Stimulated activated CD4-positive, alpha-beta T cell treated with anti-CD3 and anti-CD28 coated beads, Interleukin-1b, Interleukin-23, amount 100 ng/mL, for 1 hour (primary cell): ENCODE measurements at places on chromosomes 5 and 9.

DNA sequence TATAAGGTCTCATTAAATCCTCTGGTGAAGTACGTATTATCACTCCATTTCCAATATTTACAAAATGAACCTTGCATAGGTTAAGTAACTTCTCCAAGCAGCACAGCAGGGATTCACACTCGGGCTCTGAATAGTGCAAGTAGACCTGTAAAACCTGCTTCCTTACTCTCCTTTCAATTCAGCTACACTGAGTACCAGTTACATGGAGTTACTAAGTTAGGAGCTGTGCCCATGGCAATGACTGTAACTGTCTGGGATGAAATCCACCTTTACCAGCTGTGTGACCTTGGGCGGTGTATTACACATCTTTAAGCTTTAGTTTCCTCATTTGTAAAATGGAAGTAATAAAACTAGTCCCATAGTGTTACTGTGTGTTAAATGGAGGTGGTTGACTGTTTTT lies 15.9 kb upstream of the MOB3B start:
- no peak for DNase-seq

DNA sequence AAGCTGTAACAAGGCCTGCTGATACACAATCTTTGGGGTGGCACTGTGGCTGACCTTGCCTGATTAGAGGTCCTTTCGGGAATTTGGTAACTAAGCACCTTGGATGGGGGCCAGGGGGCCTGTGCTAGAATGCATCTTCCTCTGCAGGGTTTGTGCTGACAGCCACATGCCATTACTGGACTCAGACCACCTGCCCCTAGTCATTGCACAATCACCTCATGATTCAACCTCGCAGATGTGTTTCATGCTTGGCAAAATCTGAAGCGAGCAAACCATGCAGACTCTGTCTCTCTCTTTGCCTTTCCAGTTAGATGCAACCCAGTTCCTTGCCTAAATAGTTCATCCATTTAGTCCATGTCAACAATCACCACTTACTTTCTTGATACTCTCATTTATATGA lies 96.5 kb upstream of the ERCC6L2 start:
- no peak for DNase-seq

GRCh38 chr5:76277736-76278135 lies 125.3 kb upstream of the IQGAP2 start:
- DNase-seq, result no peak

- DNase-seq, result no peak
Measured at GRCh38 chr5:137916923-137917322, 27.7 kb downstream of the PKD2L2 start.

DNA sequence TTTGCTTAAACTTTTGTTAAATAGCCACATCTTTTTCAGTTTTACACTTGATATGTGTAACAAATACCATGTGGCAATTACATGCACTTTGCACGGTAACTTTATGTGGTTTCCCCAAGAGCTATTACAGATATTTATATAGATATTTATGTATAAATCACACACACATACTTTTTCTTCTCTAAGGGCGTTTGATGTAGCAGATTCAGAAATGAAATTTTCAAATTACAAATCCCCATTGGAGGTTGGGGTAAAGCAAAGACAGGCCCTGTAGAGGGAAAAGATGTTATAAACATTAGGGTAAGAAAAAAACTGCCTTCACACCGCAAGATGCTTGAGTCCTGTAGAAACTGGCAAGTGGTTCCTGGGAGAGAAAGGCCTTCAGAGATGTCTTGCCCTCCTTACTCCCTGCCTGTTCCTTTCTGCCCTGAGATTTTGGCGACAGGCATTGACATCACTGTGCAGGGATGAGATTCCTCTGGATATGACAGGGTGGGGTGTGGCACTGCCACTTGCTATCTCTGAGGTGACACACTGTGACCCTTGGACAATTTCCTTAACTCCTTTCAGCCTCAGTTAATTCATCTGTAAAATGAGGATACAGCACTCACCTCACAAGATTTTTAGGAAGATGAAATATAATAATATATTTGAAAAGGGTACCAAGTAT lies 177.9 kb upstream of the TUT7 start:
- DNase-seq, result no peak

DNA sequence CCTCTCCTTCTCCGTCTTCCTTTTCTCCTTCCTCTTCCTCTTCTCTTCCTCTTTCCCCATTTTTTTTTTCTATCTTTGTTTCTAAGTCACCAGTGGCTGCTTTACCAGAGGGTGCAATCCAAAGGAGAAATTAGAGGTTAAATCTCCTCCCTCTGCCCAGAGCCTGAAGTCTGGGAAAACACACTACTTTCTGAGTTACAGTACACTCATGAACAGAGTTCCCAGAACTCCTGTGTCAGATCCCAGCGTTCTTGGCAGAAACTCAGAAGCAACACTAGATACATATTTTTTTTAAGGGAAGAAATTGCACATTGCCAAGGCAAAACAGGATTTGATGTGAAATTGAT lies 189.0 kb downstream of the SNCAIP start:
- DNase-seq, result no peak

DNA sequence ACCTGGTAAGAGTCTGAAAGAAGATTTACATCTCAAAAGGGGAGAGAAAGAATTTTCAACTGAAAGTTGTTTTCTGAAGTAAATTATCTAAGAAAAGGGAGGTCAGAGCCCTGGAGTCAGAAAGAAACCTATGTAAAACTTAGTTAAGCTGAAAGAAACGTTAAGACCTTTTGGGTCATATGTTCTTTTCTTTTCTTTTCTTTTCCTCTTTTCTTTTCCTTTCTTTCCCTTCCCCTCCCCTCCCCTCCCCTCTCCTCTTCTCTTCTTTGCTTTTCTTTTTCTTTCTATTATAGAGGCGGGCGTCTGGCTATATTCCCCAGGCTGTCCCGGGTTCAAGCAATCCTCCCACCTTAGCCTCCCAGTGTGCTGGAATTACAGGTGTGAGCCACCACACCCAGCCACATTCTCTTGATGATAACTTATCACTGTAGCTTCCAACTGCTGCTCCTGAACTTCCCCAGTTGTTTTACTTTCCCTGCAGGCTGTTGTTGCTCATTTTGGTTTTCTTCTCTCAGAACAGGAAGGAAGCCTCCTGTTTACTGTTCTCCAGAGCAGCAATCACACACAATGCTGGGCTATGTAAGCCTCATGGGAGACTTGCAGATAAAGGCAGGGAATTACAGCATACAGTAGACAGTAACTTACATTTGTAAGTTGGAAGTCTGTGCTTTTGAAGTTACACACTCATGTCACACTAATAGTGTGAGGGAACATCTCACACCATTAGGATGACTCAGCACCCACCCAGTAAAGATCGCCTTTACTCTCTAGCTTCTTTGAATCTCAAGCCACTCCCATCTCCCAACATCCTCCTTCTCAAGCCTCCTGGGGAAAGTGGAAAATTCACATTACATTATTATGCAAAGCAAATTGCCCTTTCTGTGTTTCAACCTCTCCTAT lies 2216.6 kb upstream of the WWC1 start:
- DNase-seq, result no peak

DNA sequence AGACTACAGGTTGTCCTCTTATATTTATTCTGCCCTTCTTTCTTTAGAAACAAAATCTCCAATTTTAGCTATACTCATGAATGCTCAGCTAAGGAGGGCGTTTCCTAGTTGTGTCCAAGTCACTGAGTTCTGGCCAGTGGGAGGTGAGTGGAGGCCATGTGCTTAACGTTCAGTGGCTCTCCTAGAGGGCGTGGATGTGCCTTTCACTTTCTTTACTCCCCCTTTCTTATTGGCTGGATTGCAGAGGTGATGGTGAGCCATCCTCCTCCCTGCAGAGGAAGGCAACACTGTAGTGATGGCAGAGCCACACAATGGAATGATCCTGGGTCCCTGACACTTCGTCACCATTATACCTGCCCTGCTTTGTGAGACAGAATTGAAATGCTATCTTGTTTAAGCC lies 54.6 kb downstream of the ALG2 start:
- DNase-seq, result no peak

GRCh38 chr5:178931846-178932760 lies 8.9 kb upstream of the ZNF454 start:
- DNase-seq, result no peak

- DNase-seq, result no peak
Measured at GRCh38 chr9:96164268-96164683, 137.7 kb downstream of the HSD17B3 start.

DNA sequence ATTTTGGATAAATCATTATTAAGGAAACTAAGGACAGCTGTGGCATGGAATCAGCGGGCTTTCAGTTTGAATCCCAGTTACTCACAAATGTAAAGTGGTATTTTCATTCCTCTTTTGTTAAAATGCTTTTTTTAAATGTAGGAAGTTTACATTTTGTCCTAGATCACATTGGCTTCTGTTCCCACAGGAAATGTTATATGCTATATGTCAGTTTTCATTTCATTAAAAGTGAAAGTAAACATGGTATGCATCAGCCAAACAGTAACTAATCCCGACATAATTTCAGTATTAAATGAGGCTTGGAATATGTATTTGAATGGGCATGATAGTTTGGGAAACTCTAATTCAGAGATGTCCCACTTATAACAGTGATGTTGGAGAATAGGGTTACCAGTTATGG lies 18.6 kb upstream of the SMIM15 start:
- DNase-seq, result no peak

DNA sequence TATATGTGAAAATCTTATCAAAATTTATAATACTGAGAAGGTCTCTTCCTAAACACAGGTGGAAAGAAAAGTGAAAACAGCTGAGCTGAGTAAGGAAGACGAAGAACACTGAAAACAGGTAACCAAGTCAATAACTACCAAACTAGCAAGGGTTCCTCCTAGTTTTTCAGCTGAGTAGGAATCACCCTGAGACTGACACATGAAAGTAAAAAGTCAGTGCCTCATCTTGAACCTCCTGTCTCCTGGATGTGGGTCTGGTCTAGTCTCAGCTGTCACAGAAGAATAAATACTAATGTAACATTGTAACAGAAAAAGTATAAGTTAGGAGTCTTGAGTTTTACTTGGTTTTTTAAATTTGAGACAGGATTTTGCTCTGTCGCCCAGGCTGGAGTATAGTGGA lies 121.0 kb downstream of the MEF2C start:
- DNase-seq, result no peak

DNA sequence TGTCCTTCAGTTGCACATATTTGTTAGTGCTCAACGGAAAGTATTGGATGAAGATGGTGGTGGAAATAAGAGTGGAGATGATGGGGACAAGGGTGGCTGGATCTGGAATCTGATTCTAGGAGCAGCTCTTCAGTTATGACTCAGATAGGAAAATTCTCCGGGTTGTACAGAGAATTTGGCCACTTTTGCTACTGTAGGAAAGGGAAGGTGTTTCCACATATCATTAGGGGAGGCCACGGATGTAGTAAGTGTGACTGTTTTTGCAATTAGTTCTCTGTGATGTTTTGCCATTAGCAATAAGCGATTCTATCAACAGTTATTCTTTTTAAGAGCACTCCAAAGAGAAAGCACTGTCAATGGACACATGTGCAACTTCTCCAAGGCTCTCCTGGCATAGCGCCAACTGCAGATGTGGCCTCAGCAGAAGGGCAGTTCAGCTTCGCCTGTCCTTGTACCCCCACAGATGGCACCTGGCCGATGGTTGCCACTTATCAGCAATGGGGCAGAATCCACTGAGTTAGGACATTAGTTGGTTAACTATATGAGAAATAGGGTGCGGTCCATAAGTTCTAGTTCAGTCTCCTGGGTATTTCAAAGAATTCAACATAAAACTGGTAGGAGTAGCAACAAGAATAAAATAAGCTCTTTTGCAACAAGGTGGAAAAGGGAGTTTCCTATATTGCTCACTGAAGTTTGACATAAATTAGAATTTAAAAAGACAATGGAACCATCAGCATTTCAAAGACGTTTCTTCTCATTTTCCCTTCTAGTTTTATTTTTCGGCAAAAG lies 96.3 kb downstream of the ARSB start:
- DNase-seq, result no peak

- DNase-seq, result no peak
Measured at GRCh38 chr9:90307167-90307833, 335.3 kb downstream of the DIRAS2 start.

GRCh38 chr9:107738789-107739188 lies 249.2 kb upstream of the KLF4 start:
- DNase-seq, result no peak

- DNase-seq, result no peak
Measured at GRCh38 chr9:117233016-117233415, 181.8 kb downstream of the ASTN2 start.

- DNase-seq, result no peak
Measured at GRCh38 chr9:117777823-117778222, 73.6 kb downstream of the TLR4 start.

GRCh38 chr5:107486489-107486888 lies 184.2 kb downstream of the EFNA5 start:
- no peak for DNase-seq

DNA sequence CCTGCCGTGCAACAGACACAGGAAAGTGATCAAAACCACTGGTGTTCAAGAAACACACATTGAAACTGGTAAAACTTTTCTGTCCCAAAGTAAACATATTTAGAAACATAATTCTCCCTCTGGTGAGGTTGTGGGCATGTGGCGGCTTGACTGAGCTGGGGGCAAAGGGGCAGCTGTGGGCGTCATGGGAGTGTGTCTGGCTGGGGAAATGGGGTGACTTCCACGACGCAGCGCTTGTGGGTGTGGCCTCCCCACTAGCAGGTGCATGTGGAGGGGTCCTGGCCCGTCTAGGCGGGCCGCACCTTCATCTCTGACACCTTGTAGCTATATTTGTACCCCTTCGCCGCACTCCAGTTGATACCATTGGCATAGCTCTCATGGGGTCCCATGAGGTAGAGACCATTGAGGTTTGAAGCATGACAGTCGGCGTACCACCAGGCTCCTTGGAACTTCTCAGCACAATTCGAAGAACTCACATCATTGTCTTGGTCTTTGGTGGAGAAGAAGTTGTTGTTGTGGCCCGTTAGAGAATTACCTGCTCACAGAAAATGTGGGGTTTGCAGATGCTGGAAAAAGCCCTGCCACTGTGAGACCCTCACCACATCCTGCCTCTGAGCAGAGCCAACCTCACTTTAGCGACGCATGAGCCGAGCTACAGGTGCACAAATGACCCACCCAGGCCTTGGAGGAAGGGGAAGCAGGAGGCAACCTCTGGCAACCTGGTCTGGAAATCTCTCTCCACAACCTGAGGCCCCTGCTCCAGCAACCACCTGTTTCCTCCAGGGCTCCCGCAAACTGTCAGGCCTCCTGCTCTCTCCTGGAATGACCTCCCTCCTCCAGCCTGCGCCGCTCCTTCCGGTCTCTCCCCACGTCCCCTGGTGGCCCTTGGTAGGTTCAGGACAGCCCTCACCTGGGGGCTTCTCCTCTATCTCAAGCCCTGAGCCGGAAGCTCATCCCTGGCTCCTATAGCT lies 7.9 kb downstream of the FCN1 start:
- DNase-seq, result no peak

GRCh38 chr5:52543594-52543993 lies 244.1 kb upstream of the ITGA1 start:
- DNase-seq, result no peak

- DNase-seq, result no peak
Measured at GRCh38 chr5:133785182-133785581, 172.8 kb upstream of the FSTL4 start.

- no peak for DNase-seq
Measured at GRCh38 chr5:126103868-126104267, 319.3 kb upstream of the GRAMD2B start.

DNA sequence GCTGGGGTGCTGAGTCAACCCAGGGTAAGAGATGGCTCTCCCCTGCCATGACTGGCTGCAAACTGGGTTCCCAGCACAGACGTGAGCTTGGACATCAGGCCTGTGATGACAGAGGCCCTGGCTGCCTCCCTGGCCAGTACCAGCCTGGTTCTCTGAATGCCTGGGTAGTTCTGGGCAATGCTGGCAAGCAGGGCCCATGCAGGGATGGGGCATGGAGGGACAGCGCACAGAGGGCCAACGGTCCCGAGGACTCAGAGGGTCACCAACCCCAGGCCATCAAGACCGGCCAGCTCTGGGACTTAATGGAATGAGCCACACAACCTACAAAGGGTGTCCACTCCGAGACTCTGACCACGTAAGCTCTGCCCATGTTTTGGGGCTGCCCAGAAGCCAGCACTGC lies 241.4 kb downstream of the FSTL4 start:
- no peak for DNase-seq
